ENCODE measurements at places on chromosomes 16 and 17.

- peak; percentile 39 for DNase-seq
Measured at GRCh38 chr17:50872710-50873424, 6.7 kb upstream of the TOB1 start.

DNA sequence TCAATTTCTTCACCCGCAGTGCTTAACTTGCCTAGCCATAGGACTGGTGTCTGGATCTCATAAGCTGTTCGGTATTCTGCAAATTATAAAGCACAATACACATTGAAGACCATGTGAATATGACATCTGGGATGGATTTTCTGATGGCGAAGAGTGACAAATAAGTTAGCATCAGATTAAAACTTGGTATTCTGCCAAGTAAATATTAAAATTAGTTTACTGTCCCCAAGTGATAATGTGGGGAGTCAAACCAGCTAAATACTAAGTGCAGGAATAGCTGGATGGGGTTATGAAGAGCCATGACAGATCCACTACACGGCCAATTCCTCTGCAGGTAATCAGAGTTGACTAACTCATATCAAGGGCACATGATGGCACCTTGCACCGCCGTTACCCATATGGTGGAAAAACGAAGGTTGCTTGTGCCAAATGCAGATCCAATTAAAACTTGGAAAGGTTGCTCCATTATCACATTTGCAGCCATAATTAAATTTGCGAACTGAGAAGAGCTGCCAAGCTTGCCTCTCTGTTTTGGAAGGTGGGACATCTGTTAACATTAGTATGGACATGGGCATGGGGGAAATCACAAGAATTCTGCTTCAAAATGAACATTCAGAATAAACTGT, 114.9 kb upstream of the TOM1L1 start:
- DNase-seq = no peak

DNA sequence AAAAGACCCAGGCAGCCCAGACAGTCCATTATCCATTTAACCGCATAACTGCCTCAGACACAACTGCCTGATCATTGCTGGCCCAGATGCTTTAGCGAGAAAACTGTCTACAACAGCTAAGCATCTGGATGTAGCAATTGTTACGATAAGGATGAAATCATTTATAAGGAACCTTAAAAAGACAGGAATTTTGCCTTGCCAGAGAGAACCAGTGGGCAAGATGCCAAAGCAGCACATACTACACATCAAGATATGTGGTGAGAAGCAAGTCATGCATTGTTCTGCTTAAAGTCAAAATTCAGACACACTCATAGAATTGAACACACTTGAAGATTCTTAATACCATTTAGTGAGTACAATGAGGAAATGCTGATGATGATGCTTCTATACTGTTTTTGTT, 1525.3 kb downstream of the CDH8 start:
- DNase-seq = no peak

DNA sequence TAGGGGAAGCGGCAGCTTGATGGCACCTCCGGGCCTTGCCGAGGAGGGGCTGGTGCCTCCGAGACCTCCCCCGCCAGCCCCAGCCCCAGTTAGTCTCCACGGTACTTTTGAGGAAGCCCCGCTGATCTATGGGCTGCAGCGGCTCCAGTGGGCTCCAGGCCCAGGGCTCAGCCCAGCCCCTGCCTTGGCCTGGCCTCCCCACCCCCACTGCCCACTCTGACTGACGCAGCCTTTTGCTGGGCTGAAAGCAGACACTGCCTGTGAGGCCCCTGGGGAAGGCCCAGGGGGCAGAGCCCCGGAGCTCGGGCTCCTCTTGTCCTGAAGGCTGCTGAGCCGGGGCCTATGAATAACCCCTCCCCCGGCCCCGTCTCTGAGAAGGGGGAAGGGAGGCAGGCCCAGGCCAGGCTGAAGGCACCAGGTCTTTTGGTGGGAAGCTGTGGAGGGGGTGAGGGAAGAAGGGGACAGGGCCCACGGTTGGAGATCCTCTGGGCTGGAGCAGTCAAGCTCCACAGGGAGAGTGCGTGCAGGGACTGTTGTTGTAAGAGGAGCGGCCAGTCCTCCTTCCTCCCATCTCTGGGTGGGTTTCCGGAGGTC, 7.5 kb upstream of the SMTNL2 start:
- DNase-seq = no peak

GRCh38 chr17:1568950-1569810, 6.6 kb upstream of the PITPNA start:
- no peak for DNase-seq

GRCh38 chr16:12329246-12329995, 352.9 kb downstream of the SNX29 start:
- DNase-seq = no peak

DNA sequence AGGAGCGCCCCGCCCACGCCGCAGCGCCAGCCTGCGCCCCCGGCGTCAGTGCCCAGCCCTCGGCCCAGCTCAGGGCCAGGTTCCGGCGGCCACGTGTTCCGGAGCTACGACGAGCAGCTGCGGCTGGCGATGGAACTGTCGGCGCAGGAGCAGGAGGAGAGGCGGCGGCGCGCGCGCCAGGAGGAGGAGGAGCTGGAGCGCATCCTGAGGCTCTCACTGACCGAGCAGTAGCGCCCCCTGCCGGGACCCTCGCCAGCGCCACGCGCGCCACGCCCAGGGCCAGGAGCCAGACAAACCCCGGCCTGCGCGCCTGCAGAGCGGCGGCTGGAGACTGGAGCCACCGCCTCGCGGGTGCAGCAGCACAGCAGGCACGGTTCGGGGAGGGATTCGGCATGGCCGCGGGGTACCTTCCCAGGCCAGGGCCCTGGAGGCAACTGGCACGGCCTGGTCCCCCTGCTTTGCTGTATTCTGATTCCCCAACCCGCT, 9.3 kb downstream of the CORO6 start:
- peak; percentile 90 for DNase-seq

- no peak for DNase-seq
Measured at GRCh38 chr16:15547768-15548096, 95.2 kb downstream of the MARF1 start.

DNA sequence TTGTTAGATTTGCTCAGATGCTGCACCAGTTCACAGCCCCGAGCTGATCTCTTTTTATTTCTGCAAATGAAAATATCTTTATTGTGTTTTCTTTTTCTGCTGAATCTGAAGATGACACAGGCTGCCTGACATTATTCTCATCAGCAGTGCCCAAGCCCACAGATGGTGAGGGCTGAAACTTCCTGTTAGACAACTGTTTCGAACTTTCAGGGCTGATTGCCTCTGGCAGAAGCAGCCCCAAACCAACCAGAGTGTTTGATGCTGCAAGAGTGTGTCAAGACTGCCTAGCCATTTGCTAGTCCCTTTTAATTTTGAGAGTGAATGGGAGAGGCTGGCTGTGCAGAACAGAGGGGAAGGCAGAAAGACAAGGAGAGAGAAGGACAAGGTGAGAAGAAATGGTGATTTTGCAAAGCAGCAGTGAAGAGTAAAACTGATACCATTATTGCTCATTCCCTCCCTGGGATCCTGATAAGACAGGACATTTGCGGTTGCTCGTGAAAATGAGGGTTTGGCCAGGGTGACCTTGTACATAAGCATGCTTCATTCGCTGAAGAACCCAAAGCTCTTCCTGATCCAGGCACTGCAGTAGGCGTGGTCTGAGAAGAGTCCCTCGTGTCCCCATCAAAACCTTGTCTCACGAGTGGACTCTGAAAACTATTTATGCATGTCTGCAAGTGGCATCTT, 77.2 kb downstream of the TMEM114 start:
- DNase-seq = no peak

Measured in adipocyte (in vitro differentiated cells).